ENCODE measurements at places on chromosomes 11 and 22.

- no peak for DNase-seq
Observed at GRCh38 chr11:27357250-27357649, 5.8 kb downstream of the CCDC34 start.

GRCh38 chr11:114066046-114066648 is 6.6 kb downstream of the ZBTB16 start:
- no peak for DNase-seq

- DNase-seq: no peak
Observed at GRCh38 chr22:29916007-29916544, 33.1 kb downstream of the MTMR3 start.

GRCh38 chr11:35216962-35217678 is 78.1 kb downstream of the CD44 start:
- DNase-seq: no peak

GRCh38 chr11:13260201-13260962 is 17.2 kb upstream of the BMAL1 start:
- DNase-seq: no peak

GRCh38 chr11:4095509-4096230 is 1.1 kb downstream of the RRM1 start:
- DNase-seq: no peak

GRCh38 chr11:129383060-129383459 is 7.4 kb downstream of the BARX2 start:
- DNase-seq: no peak

GRCh38 chr11:112634995-112635737 is 326.1 kb upstream of the NCAM1 start:
- no peak for DNase-seq

GRCh38 chr22:39520226-39521105 is at the start of gene ATF4:
ATF4 (plus strand) TSS chr22:39520562; CDS start chr22:39521446, 884 bp downstream.
- DNase-seq: peak; percentile 78

DNA sequence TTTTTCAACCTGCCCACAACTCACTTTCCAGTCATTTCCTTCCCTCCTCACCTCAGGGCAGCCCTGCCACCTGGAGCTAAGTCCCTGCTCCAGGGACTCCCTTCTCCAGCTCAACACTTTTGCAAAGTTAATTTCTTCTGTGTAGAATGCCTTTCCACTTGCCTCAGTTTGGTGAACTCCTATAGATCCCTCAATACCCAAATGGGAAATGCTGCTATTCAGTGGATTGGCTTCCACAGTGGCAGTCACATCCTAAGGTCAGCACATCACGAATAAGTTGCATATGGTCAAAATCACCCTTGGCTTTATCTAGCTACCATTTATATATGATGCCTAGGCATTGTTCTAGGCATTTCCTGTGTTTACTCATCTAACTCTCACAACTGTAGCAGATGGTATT is 23.6 kb downstream of the GDPD5 start:
- no peak for DNase-seq
